ENCODE measurements at places on chromosomes 1 and 21.

- DNase-seq: no peak
Observed at GRCh38 chr1:176539018-176539417, 76.0 kb downstream of the PAPPA2 start.

DNA sequence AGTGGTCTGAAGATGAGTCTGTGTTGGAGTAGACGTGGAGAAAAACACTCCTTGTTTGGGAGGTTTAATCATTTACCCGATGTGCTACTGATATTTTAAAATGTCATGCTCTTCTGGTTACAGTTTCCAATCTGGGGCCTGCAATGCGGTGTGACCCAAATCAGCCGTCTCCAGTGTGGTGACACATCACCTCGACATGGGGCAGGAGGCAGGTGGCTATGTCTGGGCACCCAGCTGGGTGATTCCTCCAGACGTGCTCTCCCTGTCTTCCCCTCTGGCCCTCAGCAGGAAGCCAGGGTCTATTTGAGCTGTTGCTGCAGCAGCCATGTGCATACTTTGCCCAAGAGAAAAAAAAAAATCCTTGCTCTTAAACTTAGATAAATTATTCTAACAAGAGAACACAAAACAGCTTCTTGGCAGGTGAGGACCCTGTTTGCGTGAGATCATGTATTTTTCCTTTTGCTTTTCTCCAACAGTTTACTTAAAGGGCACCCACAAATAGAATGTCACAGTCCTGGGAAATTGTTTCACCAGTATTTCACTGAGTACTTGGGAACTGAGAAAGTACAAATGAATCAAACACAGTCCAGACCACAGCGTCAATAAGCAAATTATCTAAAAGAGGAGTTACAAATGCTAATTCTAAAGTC, 38.9 kb upstream of the MAP10 start:
- DNase-seq: no peak

DNA sequence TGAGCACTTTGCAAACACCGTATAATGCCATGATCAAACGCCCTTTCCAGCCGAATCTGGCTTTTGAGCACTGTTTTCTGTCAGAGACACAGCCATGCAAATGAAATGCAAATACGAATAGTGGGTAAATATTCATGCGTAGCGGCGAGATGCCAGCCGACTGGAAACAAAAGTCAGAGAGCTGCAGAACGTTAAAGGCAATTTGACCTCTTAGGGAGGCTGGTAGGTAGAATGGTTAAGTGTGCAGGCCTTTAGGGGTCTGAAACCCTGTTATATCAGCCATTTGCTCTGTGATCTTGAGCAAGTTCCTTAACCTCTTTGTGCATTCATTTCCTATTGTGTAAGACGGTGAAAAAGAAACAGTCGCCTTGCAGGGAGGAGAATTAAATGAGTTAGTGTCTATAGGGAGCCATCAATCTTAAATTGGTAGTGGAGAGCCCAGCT, 6.5 kb upstream of the SDHB start:
- DNase-seq: no peak

- no peak for DNase-seq
Observed at GRCh38 chr1:222829868-222830267, 15.0 kb downstream of the DISP1 start.

DNA sequence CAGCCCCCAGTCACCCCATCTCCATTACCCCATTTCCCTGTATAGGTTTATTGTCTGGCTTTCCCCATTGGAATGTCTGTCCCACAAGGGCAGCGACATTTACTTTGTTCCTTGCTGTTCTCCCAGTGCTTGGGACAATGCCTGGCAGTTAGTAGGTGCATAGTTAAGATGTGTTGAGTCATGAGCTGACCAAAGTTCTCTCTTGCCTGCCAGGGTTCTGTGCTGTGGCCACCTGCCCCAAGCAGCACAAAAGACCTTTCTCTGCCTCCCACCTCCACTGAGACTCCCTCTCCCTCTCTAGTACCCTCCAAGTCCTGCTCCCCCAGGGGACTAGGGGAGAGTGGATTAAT, 40.0 kb downstream of the TMCO4 start:
- no peak for DNase-seq

DNA sequence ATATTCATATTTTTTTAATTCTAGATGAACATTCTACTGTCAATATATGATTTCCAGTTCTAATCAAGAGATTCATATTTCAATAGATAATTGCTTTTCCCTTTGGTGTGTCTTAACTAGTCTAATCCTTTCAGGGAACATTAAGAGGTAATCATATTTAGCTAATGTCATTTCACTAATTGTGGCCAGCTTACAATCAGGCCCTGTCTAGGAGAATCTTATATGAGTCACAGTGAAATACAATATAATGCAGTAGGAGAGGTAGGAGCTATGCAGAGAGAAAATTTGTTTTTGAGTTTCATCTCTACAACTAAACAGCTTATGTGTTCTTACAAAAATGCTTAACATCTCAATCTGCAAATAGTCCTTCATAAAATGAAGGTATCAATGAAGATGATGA, 85.9 kb downstream of the DPYD start:
- DNase-seq: no peak

GRCh38 chr1:106681939-106682522, 374.4 kb upstream of the PRMT6 start:
- no peak for DNase-seq

DNA sequence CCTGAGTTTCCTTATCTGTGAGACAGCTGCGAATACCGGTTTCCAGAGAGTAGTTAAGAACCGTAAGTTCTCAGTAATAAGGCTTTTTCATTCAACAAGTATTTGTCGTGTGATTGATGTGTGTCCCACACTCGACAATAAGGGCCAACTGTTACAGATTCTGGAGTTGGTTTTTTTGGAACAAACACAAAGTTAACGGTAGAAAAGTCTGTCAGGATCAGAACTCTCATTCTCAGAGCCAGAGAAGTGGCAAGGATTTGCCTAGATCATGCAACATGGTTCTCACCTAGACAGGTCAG, 837 bp downstream of the NUDC start:
- DNase-seq: no peak

- no peak for DNase-seq
Observed at GRCh38 chr1:155184835-155185782, 11.5 kb downstream of the TRIM46 start.
